ENCODE measurements at places on chromosomes 7 and 10. TPM values are rescaled to one million over a fixed set of nuclear protein-coding genes. Genes with fewer than 3 reads are reported as not detected.

DNA sequence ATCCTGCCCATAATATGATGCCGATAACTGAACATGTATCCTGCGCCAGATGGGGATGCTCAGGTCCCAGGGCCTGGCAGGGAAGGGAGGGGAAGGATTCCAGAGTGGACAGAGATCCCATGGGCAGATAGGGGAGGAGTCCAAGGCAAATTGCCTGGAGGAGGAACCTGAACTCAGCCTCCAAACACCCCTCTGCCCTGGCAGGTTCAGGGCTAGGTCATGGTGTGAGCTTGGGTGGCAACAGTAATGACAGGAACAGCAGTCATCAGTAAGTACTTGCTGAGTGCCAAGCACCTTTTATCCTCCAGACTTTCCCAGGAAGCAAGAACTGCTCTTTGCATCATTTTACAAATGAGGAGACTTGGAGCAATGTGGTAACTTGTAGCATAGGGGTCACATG, 3.8 kb upstream of the PALD1 start:
- no peak for ATAC-seq

DNA sequence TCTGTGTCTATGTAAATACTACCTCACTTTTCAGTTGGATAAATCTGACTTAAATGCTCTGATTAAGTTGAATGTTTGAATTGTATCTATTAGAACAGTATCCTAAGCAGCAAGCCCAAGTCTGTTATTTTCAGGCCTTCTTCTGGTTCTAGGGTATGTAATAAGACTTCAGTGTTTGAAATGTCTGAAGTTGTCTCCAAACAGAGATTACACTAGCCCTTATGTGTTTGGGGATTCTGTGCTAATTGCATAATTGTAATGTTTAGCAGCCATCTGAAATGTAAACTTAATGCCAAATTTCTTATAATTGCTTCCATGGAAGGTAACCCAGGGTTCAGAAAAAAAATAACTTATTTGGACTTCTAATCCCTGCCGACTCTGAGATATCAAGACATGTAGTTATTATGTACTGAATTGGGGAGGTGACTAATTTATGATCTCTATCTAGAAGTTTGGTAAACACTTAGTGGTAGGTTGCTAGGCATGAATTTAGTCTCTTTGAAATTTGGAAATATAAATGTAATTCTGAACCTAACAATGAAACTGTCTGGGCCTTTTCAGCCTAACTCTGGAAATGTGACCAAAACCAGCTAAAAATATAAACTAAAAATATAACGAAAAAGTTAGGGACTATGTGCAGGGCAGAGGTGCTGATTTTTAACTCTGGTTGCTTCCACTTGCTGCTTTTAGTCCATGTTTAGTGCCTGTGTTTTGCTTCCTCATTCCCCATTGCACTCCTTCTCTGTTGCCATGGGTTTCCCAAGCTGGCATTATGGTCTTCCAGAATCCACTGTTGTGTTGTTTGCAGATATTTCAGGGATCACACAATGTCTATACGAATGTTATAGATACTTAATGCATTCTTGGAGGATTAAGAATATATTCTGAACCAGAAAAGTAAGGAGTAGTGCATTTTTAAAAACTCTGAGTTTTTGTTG, 54.8 kb downstream of the MCU start:
- no peak for ATAC-seq

DNA sequence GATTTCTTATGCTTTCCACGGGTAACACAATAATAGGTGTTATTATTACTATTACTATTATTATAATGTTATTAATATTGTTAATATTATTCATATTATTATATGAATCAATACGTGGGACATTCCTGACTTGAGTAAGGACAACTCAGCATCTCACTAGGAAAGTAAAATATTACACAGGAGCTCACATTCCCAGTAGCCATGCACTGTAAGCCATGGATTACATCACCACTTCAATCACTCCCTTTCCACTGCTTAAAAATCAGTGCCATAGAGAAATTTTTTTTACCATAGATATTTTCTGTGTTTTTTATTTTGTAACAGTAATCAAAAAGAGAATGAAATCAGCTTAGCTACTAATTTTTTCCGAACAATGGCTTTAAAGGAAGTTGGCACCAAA, 68.5 kb upstream of the DGKI start:
- ATAC-seq: no peak

DNA sequence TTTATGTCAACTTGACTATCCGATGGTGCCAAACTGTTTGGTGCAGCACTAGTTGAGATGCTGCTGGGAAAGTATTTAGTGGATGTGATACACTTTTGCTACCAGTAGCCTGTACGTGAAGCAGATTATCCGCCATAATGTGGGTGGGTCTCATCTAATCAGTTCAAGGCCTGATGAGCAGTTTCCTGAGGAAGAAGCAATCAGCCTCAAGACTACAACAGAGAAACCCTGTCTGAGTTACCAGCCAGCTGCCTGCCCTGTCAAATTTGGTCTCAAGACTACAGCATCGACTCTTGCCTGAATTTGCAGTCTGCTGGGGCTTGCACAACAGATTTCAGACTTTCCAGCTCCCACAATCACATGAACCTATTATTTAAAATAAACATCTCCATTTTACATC, 10.9 kb upstream of the RBP3 start:
- no peak for ATAC-seq

GRCh38 chr10:118504467-118505205, 90.8 kb downstream of the PRLHR start:
- ATAC-seq: no peak

DNA sequence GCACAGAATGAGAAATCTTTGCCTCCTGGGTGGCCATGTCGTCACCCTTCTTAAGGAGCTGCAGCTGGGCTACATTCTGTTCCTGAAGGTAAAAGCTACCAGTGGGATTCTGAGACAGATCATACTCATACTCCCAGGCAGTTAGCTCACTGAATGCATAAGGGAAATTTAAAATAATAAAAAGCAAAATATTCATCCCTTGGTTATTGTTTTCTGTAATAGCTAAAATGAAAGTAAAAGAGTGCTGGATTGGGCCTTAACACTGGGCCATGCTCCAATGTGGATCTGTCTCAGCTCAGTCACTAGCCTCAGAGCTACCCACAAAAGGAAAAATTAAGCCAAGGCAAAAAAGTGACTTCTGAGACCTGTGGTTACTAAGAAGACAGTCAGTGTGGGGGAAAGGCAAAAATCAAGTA, 8.9 kb upstream of the DYNC2I1 start:
- peak; percentile 87 for ATAC-seq

GRCh38 chr7:29562307-29562706, 1.3 kb upstream of the PRR15 start:
- no peak for ATAC-seq

DNA sequence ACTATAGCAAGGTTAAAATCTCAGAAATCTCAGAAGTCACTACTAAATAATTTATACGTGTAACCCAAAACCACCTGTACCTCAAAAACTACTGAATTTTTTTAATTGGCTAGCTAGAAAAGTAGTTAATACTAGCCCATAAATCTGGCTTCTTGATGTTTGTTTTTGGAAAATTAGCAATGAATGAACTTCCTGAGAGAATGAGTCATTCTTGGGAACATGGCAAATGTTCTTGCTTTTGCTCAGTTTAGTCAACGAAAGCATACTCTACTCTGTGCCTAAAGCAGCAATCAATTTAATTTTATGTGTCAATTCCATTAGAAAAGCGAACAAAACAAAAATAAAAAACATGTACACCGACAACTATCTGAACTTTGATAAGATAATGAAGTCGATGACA, 69.2 kb downstream of the SEMA3E start:
- ATAC-seq: no peak

- ATAC-seq: no peak
Measured at GRCh38 chr7:101816595-101817470, 593 bp upstream of the CUX1 start.

DNA sequence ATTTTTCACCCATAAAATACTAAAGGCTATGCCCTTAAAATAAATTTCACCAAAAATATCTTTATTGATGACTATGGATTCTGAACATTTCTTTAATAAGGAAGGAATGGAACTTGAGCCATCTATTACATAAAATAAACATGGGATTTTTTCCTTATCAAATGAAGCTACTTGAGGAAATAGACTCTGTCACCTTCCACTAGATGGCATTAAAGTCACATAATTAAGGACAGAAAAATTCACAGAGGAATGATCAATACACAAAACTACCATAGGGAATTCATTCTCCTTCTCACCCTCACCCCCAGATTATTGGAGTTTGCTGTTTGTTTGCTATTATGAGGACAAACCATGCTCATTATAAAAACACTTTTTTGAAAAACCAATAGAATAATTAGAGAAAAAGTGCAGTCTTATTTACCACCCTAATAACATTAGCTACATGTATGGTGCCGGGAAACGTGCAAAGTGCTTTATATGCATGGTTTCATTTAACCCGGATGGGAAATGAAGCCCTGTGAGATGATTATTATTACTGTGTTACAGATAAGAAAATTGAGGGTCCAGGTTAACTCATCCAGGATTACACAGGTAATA, 21.1 kb upstream of the FOXI2 start:
- no peak for ATAC-seq

DNA sequence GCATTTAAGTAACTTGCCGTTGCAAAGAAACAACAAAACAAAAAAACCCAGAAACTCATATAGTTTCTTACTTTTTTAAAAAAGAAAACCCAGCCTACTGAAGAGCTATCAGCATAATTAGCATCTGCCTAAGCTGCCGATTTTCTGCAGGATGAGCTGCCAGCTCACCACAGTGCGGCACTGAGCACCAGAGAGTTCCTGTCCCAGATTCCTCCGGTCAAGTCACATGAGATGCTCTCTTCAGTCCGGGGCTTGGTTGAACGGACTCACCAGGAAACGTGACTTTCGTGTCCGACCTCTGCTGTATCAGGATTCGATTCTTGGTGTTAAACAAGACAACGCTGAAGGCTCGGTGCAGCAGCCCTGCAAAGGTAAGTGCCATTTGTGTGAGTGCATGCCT, 3.2 kb downstream of the IDI2 start:
- no peak for ATAC-seq

- ATAC-seq: no peak
Measured at GRCh38 chr7:138166681-138167080, 90.4 kb downstream of the AKR1D1 start.

DNA sequence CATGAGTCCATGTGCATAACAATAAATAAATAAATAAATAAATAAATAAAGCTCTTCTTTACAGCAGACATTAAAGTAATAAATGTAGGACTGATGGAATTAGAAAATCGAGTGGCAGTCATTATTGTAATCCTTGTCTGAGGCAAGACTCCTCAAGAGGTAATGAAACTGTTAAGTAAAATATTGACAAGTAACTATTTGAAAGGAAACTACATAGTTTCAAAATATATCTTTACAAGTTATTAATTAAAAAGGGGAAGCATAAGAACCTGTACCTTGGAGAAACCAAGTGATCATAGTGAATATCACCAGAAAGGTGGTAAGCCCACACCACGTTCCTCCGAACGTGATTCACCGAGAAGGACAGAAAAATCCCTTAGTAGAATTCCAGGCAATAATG, 285.6 kb upstream of the SORCS1 start:
- no peak for ATAC-seq

DNA sequence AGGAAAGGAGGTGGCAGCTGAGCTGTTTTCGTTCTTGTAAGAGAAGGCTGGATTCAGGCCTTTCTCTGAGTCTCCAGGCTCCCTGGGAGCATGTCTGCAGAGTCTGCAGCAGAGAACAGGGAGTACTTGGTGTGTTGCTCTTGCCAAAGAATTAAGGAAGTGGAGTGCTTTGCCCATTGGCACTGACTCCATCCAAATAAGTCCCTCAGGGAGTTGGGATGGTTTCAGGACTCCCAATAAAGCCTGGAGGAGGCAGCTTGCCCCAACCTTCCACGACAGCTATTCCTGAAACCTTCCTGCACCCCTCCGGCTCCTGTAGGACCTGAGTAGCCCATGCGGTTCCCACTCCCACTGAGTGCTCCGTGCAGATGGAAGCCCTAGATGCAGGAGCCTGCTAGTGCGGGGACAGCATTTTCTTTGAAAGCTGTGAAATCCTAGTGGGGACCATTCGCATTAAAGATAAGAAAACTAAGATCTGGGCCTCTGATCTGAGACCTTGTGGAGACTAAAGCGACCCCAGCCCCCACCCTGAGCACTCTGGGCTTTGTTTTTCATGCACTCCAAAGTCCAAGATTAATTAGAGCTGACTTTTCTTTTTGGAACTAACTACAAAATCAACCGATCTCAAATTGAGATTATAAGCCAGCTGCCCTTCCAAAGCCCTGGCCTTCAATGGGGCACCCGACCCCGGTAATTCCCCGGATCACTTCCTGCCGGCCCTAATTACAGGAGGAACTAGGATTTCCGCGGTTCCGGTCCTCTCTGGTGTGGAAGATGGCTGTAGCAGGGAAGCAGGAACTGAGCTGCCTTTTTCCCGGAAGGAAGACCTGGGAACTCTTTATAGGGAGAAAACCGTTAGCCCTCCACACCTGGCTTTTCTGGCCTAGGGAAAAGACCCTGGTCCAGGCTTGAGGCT, 110.2 kb downstream of the COL13A1 start:
- ATAC-seq: no peak

DNA sequence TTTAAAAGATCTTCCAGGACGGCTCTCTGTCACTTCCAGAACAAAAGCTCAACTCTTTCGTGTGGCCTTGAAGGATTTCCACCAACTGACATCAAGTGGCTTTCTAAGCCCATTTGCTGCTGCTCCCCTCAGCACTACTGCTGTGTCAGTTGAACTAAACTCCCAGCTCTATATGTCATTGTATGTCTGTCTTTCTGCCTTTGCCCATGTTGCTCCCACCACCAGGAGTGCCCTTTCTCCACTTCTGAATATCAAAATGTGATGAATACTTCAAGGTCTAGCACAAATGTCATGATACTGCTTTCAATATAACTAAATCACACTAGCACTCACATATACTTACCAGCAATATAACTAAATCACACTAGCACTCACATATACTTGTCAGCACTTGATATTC, 138.3 kb downstream of the ATXN7L1 start:
- ATAC-seq: no peak

DNA sequence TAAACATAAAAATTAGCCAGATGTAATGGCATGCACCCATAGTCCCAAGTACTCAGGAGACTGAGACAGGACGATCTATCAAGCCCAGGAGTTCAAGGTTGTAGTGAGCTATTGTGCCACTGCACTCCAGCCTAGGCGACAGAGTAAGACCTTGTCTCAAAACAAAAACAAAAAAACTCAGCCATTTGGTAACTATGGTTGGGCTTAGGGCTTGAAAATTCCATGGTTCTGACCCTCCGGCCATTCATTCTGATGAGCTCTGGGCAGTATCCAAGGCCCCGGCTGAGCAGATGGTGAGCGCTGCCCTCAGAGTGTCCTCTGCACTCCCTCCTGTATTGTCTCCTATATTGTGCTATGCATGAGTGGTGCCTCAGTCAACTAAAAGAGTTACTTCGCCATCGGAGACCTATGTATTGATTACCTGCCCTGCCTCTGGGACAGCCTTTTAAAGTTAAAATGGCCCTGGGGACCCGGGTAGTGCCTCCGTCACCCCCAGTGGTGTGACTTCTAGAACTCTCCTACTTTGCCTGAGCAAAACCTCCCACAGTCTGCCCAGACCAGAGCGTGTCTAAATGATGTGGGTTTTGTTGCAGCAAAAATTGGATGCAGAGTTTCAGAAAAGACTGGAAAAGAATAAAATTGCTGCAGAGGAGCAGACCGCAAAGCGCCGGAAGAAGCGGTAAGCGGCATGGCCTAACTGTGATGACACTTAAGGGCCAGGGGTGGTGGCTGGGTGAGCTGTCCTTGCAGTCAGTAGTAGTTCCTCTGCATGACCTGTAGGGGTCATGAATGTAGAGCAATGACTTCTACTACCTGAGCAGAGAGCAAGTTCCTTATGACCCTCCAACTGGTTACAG, 8.1 kb downstream of the PRKRIP1 start:
- peak; percentile 91 for ATAC-seq

Gene SLC26A5
- total RNA-seq: not detected

Gene SLC29A4
- 3.2 TPM for total RNA-seq

Gene GARS1
- total RNA-seq: 152 TPM

Gene GATA3
- total RNA-seq: 25.2 TPM

Gene DCLRE1C
- total RNA-seq: 20.1 TPM

Gene ENKUR
- total RNA-seq: not detected

Gene FBXW4
- total RNA-seq: 37.1 TPM

Data from activated T-helper 17 cell treated with anti-CD3 and anti-CD28 coated beads, Interleukin-2, amount 50 U/mL, for 72 hours (primary cell).